Epithelial cell of prostate (primary cell): ENCODE measurements at places on chromosomes 5 and 9.

DNA sequence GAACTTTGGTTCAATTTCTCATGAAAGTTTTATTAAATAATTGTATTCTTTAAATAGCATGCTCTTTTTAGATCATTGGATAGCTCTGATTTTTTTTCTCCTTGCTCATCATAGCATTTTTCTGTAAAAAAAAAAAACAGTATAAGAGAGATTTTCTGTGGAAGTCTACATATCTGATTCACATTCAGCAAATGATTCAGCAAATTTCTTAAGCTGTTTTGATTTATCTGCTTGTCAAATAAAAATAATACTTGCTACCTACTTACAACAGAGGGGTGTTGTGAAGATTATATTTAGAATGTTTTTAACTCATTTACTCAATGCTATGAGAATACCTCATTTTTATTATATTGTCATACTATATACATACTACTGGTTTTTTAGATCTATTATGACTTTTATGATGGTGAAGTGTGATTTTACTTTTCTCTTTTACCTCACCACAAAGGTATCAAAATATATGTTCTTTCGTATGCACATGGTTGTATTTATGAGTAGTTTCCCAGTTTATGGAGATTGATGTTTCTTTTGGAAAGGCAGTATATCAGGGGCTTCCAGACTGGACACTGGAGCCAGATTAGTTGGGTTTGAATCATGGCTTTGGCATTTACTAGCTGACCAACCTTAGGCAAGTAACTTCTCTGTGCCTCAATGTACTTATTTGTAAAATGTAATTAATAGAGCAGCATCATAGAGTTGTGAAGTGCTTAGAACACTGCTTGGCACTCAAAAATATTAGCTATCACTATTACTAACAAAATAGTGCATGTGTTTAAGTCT lies 25.5 kb downstream of the TNPO1 start:
- no peak for DNase-seq

- no peak for DNase-seq
Observed at GRCh38 chr5:104821606-104822005, 1259.0 kb upstream of the NUDT12 start.

DNA sequence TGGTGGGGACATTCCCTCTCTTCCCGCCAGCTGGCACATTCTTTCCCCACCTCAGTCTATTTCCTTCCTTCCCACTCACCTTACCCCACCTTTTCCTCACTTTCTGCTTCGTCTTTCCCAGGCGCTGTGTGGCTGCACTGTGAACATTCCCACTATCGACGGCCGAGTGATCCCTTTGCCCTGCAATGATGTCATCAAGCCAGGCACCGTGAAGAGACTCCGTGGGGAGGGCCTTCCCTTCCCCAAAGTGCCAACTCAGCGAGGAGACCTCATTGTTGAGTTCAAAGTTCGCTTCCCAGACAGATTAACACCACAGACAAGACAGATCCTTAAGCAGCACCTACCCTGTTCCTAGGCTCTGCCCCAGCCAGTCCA lies 7.3 kb downstream of the DNAJB5 start:
- no peak for DNase-seq

- DNase-seq = no peak
Observed at GRCh38 chr9:121383715-121384114, 13.7 kb upstream of the STOM start.

DNA sequence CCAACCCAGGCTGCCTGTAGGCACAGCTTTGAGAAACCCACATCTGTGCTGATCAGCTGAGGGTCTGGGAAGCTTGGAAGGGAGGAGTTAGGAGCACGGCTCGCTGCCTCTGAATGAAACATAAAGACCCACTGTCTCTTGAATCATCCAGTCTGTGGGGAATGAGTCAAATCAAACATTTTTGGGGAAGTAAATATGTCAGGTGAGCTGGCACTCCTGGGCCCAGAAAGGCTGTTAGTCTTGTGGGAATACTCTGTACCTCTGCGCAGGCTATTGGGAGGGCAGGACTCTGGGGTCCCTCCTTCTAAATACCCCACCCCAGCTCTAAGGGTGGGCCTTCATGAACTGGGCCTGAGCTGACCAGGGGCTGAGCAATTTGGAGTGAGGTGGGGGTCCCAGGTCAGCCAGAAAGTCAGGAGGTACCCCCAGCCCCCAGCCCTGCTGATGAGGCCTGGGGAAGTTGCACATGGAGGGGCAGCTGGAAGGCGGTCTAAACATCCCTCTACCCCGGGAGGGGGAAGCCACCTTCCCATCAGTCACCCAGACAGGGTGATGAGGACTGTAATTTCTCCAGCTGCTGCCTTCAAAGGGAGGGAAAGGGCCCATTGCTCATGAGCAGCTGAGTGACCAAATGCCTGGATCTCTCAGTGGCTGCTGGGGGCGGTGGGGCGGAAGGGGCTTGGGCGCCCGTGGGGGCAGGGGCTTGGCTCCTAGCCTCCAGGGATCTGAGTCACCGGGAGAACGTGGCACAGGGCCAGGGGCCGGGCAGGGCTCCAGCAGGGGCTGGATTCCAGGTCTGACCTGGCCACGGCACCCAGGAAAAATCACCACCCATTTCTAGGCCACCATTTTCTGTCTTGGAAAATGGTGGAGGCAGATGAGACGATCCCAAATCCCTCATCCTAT lies 10.8 kb downstream of the FIBCD1 start:
- DNase-seq = peak; percentile 61

DNA sequence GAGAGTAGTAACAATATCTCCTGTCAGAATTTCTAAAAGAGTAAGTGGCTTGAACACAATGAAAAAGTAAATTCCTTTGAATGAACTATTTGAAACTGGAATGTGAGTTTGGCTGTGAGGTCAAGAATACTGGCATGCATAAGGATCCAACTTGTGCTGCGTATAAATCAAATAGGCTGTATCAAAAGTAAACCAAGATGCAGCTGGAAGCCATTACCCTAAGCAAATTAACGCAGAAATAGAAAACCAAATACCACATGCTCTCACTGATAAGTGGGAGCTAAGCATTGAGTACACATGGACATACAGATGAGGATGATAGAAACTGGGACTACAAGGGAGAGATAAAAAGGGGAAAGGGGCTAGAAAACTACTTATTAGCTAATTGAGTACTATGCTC lies 24.0 kb upstream of the SRFBP1 start:
- no peak for DNase-seq

DNA sequence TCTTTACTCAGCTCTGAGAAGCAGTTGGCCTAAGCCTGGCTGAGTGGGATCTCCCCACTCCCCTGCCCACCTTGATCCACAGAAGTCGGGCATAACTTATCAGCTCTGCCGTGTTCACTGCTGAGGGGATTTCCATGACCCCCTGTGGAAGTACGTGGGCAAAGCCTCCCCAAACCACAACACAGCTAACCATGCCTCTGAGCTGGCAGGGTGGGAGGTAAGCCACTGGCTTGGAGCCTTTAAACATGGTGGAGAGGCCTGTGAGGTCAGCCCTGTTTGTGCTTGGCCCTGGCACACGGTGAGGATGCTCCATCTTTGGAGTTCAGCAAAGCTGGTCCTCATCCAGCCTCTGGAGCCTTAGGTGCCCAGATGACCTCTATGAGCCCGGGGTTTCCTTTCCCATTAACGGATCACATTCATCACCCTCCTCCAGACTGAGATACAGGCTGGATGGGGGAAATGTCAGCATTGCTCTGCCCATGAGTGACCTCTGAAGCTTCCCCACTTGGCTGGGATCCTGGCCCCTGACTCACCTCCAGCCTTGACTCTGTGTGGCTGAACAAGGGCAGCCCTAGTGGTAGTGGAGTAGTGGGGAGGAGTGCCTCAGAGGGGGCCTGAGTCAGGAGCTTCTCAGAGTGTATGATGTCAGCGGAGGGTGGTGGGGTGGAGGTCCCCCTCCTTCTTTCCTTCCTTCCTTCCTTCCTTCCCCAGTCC lies 6.2 kb downstream of the PDLIM4 start:
- no peak for DNase-seq

DNA sequence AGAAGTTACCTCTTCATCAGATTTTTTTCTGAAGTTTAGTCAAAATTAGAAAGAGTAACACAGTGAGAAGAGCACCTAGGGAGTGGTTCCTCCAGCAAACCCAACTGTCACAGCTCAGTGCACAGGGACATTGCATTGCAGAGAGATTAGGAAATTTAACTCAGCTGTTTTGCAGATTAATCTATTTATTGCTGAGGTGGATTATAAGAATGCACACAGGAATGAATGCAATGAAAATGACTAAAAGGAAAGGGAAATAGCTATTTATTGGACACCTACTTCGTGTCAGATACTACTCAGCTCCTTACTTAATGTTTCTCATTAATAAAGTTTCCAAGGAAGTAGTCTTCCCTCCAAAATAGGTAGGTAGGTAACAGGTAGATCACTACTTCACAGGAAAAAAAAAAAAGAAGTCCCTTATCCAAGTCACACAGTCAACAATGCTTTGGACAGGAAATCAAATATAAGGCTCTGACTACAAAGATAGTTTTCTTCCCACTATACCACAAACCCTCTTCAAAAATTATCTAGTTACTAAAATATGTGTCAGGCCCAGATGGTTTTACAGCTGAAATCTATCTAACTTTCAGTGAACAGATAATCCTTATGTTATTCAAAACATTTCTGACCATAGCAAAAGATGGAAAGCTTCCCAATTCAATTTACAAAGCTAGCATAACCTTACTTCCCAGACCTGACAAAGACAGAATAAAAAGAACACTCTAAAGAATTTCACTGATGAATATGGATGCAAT lies 442.2 kb upstream of the MPDZ start:
- DNase-seq = no peak

GRCh38 chr9:137057545-137057944 lies 3.7 kb upstream of the ENTPD2 start:
- no peak for DNase-seq

- peak; percentile 56 for DNase-seq
Observed at GRCh38 chr5:40437452-40437861, 242.3 kb upstream of the PTGER4 start.

- no peak for DNase-seq
Observed at GRCh38 chr5:160293901-160294561, 18.3 kb downstream of the CCNJL start.

- DNase-seq = no peak
Observed at GRCh38 chr9:79208791-79209396, 362.9 kb upstream of the TLE4 start.

DNA sequence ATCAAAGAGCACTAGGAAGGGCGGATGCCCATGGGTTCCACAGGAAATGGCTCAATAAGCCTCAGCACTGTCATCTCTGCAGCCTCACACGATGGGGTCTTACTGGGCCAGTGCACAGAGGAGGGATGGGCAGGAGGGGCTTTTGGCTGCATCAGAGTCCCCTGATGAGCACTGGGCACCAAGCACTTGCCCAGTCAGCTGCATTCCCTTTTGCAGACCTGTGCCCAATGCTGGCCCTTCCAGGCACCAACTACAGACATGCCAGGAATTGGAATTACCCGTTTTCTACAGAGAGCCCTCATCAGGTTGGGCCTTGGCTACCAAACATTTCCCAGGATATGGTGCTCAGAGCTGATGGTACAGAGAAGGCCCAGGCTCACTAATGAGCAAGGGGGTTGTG lies 182.5 kb downstream of the HSPA4 start:
- DNase-seq = no peak

GRCh38 chr9:37575511-37575914 lies 667 bp downstream of the FBXO10 start:
- no peak for DNase-seq

GRCh38 chr5:39092581-39093351 lies 18.6 kb upstream of the RICTOR start:
- DNase-seq = peak; percentile 22

DNA sequence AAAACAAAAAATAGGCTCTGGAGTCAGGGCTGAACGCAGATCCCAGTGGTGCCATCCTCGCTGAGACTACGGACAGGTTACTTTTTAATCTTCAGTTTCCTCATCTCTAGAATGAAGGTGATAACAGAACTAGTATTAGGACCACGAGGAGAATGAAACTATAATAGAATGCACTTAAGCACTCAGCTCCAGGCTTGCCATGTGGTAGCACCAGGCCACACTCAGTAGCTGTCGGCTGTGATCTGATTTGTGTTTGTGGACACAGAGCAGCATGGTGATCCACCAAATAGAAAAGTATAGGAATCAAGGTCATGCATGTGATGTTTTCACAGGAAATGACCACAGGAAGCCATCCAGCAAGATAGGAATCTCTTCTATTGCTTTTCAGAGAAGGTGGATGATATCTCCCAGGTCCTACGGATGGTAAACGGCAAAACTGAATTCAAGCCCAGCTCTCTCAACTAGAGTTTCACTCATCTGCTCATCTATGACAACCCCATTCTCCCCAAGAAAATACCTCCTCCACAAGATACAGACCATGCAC lies 498.0 kb downstream of the SPOCK1 start:
- DNase-seq = no peak

DNA sequence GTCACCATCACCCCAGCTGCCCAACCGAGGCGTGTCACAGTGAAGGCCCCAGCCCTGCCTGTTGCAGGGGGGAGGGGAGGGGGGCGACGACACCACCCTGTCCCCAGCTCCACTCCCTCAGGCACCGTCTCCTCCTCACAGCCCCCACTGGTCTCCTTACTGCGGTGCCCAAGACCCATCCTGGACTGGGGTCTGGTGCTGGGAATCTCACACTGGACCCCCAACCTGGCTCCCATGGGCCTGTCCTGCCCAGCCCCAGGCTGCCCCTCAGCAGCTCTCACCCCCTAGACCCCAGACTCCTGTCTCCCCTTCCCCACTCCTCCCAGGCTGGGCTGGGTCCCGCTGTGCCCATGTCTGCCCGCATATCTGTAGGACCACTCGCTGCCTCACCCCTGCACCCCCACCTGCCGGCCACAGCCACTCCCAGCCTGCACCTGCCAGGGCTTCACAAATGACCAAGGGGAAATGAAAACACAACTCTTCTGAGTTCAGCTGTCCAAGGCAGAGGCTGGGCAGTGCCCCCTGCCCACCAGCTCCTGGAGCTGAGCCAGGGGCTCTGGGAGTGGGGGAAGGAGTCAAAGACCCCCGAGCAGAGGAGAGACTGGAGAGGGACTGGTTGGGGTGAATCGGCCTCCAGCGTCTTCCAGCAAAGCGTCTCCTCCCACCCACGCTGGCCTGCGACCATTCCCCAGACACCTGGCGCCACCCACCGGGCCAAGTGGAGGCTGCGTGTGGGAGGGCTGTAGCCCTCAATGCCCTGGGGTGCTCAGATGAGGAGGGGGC lies 32.6 kb upstream of the EGFL7 start:
- DNase-seq = no peak

- no peak for DNase-seq
Observed at GRCh38 chr9:100126423-100126822, 27.4 kb downstream of the INVS start.

DNA sequence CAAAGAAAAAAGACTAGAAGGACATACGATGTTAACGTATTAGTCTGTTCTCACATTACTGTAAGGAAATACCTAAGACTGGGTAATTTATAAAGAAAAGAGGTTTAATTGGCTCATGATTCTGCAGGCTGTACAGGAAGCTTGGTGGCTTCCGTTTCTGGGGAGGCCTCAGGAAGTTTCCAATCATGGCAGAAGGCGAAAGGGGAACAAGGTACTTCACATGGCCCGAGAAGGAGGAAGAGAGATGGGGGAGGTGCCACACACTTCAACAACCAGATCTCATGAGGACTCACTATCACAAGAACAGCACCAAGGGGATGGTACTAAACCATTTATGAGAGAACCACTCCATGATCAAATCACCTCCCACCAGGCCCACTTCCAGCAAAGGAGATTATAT lies 110.1 kb downstream of the CARTPT start:
- DNase-seq = no peak
